ENCODE measurements at places on chromosomes 12 and 14.
A peak's percentile ranks its signal among the peaks of the same experiment; 100 is the strongest.

DNA sequence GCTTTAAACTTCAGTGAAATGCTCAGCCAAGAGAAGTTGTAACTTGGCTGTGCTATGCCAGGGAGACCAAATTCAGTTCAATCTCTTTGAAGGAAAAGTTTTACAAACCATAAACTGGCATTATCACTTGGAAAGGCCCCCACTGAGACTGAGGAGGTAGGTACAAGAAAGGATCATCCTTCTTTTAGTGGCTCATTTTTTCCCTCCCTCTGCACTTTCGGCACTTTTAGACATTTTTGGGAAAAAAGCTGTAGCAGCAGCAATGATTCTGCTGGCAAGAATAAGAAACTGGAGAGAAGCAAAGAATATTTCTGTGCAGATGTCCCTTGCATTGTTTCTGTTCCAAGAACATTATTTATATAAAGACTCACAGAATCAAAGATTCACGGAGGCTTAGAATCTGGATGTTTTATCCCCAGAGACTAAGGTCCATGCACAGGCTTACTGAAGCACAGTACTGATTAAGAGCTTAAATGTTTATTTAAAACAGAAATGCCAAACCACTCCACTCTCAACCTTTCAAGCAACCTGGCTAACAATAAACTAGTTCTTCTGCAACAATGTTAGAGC is 12.3 kb downstream of the ZC2HC1C start:
- DNase-seq: no peak

- DNase-seq: no peak
Observed at GRCh38 chr14:74974364-74975058, 19.1 kb upstream of the PGF start.

GRCh38 chr12:122724641-122725243 is 5.9 kb downstream of the HCAR1 start:
- no peak for DNase-seq

- DNase-seq: no peak
Observed at GRCh38 chr12:47067771-47068431, 11.5 kb upstream of the PCED1B start.

GRCh38 chr14:71246539-71246938 is 339.3 kb downstream of the PCNX1 start:
- DNase-seq: no peak

GRCh38 chr14:74763803-74764531 is 851 bp downstream of the YLPM1 start:
- DNase-seq: no peak

DNA sequence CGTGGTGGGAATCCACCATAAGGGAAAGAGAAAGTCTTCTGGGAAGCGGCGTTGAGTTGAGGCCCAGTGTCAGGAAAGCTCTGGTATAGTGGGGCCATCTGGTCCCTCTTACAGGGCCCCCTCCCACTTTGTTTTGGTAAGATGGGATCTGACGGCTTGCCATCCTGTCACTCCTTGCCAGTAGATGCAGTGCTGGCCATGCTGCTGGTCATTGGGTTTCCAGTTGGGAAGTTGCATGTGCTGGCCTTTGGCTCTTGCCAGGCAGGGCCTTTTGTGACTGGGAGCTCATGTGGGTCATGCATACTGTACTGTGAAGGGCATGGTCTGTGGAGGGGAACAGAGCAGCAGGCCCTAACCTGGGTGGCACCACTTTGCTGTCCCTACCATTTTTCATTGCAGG is 3.8 kb downstream of the TRAF3 start:
- DNase-seq: no peak

- DNase-seq: no peak
Observed at GRCh38 chr12:80702889-80703805, 4.3 kb upstream of the MYF6 start.

- DNase-seq: no peak
Observed at GRCh38 chr12:15584366-15585041, 204.7 kb downstream of the EPS8 start.

DNA sequence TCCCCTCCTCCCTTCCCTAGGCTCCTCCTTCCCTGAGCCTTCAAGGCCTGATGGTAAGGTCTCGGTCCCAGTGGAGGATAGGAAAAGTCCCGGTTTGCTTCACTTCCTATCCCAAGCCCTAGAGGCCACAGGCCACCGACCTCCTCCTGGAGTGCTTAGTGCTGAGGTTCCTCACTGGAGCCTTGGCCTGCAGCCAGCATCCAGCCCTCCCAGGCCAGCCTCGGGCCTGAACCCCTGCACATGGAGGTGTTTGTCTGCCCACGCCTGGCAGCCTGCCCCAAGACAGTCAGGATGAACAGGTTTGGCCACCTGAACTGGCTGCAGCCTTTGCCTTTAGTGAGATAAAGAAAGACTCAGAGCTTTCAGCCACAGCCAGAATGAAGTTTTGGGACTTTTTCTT is 15.8 kb upstream of the KRT7 start:
- no peak for DNase-seq

- DNase-seq: no peak
Observed at GRCh38 chr12:132461526-132461925, 28.4 kb upstream of the FBRSL1 start.

GRCh38 chr12:3103806-3104205 is 26.6 kb downstream of the TSPAN9 start:
- no peak for DNase-seq

- no peak for DNase-seq
Observed at GRCh38 chr12:111505601-111506036, 93.5 kb downstream of the ATXN2 start.

GRCh38 chr12:53048033-53048779 is 1.7 kb upstream of the TNS2 start:
- DNase-seq: no peak

DNA sequence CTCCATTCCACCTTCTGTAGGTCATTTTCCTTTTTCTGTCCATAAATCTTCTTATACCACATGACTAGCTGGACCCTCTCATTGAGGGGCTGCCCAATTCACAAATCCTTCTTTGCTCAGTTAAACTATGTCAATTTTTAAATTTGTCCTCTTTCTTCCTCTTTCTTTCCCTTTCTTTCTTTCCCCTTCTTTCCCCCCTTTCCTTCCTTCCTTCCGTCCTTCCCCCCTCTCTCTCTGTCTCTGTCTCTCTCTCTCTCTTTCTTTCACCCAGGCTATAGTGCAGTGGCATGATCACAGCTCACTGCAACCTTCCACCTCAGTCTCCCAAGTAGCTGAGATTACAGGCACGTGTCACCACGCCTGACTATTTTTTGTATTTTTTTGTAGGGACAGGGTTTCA is 47.1 kb upstream of the TMEM263 start:
- no peak for DNase-seq

GRCh38 chr12:92331383-92331782 is 185.7 kb upstream of the BTG1 start:
- no peak for DNase-seq

GRCh38 chr12:98464190-98464589 is 51.2 kb upstream of the TMPO start:
- no peak for DNase-seq

DNA sequence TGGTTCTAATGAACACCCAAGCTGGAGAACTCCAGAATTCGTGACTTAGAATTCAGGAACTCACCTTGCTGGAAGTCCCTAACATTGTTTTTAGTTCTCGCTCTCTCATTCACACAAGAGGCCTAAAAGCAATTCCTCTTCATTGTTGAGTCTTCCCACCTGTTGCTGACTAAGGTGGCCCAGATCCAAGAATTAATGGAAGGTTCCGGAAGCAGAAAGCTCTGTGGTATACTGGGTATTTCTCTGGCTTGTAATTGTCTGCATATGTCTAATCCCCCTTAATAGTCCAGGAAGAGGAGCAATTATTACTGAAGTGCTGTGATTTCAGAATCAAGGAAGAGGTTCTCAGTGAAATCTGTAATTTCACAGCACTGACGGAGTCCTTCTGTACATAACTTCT is 31.4 kb downstream of the TMEM233 start:
- no peak for DNase-seq

GRCh38 chr12:13571035-13571434 is 374.5 kb downstream of the EMP1 start:
- no peak for DNase-seq

DNA sequence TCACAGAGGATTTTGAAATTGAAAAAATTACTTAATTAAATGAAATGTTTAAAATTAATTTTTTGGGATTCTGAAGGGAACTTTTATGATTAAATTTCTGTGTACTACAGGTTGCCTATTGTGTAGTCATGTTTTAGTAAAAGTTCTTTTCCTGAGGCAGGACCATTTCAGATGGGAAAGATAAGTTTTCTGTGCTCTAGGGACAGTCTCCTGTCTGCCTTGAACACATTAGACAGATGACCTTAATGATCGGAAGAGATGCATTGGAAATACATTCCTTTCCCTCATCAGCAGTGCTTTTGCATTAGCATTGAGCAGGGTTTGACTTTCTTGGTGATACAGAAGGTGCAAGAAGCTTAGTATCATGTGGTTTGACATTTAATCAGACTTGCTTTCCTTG is 28.1 kb downstream of the CRADD start:
- no peak for DNase-seq

- no peak for DNase-seq
Observed at GRCh38 chr14:51674294-51675002, 22.7 kb downstream of the FRMD6 start.

GRCh38 chr14:61737915-61738314 is 24.3 kb upstream of the SNAPC1 start:
- DNase-seq: no peak

- DNase-seq: no peak
Observed at GRCh38 chr14:105853089-105853906, 326.9 kb downstream of the TMEM121 start.

- DNase-seq: no peak
Observed at GRCh38 chr14:22856428-22856827, 15.1 kb upstream of the LRP10 start.

- no peak for DNase-seq
Observed at GRCh38 chr12:33605757-33606156, 166.1 kb upstream of the SYT10 start.

DNA sequence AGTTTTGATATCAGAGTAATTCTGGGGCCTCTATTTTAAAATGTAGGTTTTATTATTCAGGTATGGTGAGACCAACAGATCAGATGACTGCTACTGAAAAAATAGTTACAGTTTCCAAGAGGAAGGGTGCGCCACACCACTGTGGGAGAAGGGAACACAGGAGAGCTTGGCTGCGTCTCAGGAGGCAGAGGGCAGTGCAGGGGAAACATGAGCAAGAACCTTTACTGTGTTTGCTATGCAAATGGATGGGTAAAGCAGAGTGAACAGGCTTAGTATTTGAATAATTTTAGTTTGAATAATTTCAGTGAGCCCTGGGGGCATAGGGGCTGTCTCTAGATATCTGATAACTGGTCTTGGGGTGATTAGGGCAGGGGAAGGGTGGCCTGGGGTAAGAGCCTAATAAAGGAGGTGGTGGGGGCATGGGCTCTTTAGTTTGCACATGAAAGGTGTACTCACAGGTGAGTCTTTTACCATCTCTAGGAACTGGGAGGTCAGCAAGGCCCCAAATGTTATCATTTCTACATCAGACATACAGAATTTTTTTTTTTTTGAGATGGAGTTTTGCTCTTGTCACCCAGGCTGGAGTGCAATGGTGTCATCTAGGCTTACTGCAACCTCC is 196.8 kb upstream of the NEDD1 start:
- no peak for DNase-seq

DNA sequence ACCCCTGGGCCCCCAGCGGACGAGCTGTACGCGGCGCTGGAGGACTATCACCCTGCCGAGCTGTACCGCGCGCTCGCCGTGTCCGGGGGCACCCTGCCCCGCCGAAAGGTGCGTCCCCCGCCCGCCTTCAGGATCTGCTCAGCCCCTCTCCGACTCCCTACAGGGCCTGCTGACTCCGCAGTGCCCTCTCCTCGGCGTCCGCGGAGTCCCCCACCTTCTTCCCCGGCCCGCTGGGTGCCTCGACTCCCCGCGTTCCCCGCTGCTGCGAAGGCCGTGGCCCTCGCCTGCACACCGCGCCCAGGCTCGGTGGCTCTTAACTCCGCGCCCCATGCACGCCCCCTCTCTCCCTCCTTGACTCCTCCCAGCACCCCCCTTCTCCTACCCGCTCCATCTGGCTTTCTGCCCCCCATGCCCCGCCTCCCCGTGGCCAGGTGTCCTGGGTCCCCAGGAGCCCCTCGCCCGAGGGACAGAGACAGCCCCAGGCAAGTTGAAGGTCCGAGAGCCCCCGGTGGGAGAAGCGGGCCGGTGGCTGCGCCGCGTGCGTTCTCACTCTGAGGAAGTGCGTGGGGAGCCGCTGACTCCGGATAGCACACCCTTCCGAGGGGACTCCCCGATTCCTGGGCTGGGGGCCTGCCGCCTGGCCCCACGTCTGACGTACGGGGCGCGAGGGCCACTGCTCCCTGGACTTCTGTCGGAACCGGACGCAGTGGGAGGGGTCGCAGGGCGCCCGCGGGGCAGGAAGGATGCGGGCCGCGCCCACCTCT is 594 bp downstream of the TAMALIN start:
- no peak for DNase-seq

- DNase-seq: no peak
Observed at GRCh38 chr12:12823811-12824210, 10.7 kb downstream of the DDX47 start.

DNA sequence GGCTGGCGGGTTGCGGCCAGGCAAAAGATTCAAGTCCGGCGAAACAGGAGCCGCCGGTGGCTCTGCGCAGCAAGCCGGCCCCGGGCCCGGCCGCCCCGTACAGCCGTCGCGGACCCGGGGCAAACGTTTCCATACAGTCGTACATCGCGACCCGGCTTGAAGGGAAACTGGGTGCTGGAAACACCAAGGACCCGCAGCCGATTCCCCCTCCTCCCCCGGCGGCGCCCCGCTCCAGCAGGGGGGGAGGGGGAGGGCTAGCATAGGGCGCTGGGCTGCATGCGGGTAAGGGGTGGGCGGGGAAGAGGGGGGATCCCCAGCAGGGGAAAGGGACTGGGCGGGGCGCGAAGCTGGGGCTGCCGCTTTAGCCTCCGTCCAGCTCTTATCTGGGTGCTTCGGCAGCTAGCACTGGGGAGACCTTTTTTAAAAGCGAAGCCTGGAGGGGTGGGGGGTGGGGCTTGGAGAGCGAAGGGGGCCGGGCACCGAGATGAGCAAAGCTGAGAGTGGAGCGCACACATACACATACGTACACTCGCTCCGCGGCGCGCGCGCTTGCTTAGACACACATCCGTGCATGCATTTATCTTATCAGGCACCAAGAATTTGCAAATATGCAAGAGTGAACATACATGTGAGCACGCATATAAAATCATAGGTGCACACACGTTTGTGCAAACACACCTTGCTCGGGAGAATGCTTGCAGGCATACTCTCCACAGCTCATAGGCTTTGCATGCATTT is 11.9 kb downstream of the RARG start:
- peak; percentile 81 for DNase-seq

- no peak for DNase-seq
Observed at GRCh38 chr12:45745861-45746277, 16.4 kb downstream of the ARID2 start.

DNA sequence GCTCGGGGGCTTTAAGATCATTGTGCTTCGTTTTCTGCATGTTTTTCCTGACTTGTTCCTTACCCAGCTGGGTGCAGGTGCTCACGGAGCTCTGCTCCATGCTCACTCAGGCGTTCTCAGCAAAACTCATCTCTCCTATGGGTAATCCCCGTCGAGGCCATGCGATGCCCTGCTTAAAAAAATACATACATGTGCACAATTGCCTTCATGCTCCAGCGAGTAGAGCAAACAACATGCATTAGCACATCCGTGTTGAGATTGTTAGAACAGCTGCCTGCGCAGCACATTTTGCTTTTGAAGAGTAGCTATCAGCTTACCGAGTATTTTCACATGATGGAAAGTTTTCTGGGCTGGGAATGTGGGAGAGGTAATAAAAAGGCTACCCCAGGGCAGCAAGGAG is 16.2 kb downstream of the AACS start:
- no peak for DNase-seq

Data from activated naive CD4-positive, alpha-beta T cell (primary cell).